ENCODE measurements at places on chromosomes 7 and 10.

GRCh38 chr7:140019172-140019571 is 43.6 kb downstream of the PARP12 start:
- no peak for DNase-seq

GRCh38 chr10:11204351-11204942 is 186.8 kb downstream of the CELF2 start:
- no peak for DNase-seq

DNA sequence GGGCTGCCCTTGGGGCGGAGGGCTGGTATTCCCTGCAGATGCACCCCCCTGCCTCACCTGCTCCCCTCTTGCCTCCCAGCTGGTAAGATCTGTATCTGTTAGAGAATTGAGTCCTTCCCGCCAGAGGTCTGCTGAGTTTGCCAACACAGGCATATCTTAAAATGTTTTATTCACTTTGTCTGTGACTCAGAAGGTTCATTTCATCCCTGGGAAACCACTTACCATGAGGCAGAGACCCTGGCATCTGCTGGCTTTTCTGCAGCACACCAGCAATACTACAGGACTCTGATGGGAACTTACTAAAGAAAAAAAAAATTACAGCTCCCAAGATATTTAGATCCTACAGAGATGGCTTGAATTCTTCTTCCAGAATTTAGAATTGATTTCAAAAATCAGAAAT is 131.3 kb downstream of the PLPP4 start:
- no peak for DNase-seq

- no peak for DNase-seq
Observed at GRCh38 chr7:140870003-140870402, 54.7 kb downstream of the BRAF start.

- DNase-seq = peak; percentile 95
Observed at GRCh38 chr7:101126651-101127459, at the start of gene SERPINE1. TSS of gene SERPINE1 (plus strand) at chr7:101127104. CDS start at chr7:101128394, 1,290 bp downstream.

DNA sequence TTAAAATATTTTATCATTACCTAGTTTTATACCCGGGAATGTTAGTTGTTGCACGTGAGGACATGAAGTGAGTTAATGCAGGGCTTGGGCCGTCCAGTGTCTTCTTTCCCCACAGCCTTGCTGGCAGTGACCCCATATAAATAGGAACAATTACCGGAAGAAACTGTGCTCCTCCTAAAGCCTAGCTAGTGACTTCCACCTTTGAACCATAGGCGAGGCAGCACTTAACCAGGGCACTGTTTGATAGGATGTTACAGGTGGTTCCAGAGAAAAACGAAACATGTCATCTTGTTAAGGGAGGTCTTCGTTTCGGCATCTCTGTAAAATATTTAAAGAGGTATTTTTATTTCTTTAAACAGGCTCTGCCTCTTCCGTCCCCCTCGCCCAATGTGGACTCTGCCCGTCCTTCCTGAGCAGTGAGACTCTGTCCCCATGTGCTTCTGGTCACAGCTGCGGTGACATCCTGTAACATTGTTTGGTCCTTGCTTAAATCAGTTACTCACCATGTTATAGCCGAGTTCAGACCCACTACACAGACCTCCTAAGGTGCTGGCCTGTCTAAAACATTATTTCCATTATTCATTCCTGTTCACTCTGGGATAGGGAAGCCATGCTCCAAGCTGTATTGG is 145.6 kb downstream of the MGMT start:
- no peak for DNase-seq

DNA sequence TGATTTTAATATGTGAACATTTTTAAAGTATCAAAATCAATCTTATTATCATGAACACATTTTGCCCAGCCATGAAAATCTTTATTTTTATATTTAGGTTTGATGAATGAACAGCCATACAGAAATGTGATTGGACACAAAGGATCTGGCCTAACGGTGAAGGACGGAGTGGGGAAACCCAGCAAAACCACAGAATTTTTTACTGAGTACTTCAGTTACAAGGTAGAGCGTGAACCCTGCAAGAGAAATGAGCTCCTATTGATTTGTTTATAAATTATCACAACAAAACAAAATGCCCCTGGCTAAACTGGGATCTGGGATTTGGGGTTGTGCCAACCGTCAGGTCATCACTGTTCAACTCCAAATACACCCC is 118.8 kb downstream of the JAZF1 start:
- no peak for DNase-seq

DNA sequence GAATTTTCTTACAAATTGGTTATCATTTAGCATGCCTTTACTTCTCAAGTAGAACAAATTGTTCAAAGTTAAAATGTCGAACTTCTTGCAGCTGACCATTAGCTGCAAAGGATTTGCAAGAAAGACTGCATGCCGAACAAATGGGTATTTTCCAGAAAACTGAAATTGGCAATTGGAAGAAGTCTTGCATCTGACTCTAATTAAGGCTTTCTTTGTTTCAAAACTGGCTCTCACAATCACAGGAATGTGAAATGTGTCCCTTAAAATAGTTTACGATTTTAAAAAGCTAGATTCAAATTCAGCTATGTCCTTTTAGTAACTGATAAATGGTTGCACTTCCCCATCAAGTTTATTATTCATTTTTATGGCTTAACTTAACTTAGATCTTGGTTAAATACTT is 207.9 kb downstream of the ARL4A start:
- DNase-seq = no peak

- no peak for DNase-seq
Observed at GRCh38 chr7:55510621-55511020, 61.7 kb downstream of the VOPP1 start.

DNA sequence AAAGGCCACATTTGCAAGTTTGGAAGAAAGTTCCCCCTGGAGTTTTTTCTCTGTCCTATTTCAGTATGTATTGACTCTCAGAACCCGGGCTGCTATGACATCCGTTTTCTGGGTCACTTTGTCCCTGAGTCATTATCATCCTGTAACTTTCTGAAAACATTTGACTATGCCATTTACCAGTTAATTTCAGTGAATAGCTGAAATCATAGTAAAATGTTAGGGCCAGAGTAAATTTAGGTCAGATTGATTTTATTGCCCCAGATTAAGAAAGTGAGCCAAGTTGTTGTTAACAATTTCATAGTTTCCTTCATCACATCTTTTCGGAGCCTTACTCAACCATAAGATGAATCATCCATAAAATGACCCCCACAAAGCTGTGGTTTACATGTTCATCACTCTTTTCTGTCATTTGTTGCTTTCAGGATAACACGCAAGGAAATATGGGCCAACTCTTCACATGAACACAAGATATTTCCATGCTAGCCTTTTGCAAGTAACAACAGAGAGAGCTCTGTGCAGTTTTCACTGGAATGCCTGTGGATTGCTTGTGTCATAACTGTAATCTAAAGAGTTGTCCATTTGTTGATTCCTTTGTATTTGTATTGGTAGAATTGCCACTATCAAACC is 3.9 kb upstream of the MACC1 start:
- DNase-seq = no peak

GRCh38 chr10:100894033-100894432 is 18.7 kb upstream of the SLF2 start:
- no peak for DNase-seq

DNA sequence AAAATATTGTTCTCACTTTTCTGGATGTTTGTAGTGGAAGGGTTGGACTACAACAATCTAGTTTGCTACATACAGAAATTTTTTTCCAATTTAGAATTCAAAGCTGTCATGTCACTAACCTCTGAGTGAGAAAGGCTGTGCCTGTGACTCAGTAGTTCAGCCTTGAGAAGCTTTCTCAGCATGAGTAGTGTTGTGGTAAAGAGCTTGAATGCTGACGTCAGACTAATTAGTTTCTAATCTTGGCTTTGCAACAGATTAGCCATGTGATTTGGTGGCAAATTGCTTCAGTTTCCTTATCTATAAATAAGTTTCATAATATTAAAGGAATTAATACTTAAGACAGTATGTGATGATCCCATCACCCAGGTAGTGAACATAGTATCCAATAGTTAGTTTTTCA is 83.8 kb downstream of the ABCA13 start:
- DNase-seq = no peak

DNA sequence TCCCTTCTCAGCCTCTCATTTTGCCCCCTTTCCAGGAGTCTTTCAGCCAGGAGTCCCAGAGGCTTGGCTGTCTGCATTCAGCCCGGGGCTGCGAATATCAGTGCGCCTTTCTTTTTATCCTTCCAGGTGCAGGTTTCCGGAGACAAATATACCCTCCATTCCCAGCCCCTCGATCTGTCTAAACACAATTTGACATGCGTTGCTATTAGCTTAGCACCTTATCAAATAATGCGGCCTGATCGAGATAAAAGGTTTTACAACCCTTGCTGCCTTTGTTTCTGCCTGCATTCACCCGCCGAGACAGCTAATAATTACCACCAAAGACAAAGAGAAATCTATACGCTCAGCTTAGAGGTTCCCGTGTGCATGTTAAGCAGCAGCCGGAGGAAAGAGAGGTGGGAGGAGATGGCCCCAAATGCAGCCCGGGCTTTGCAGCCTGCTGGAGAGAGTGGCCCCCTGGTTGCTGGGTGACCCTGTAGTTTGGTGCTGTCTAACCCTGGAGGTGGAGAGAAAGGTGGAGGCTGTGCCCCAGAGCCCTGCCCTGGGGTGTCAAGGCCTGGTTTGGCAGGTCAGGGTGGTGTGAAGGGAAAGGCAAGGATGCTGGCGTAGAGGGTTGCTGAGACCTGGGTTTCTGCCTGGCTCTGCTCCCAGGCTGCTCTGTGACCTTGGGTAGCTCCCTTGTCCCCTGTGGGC is 185.3 kb downstream of the RPS24 start:
- no peak for DNase-seq

GRCh38 chr7:99605527-99605926 is 7.5 kb downstream of the TMEM225B start:
- DNase-seq = no peak

- no peak for DNase-seq
Observed at GRCh38 chr7:90858546-90858945, 262.4 kb downstream of the CDK14 start.

DNA sequence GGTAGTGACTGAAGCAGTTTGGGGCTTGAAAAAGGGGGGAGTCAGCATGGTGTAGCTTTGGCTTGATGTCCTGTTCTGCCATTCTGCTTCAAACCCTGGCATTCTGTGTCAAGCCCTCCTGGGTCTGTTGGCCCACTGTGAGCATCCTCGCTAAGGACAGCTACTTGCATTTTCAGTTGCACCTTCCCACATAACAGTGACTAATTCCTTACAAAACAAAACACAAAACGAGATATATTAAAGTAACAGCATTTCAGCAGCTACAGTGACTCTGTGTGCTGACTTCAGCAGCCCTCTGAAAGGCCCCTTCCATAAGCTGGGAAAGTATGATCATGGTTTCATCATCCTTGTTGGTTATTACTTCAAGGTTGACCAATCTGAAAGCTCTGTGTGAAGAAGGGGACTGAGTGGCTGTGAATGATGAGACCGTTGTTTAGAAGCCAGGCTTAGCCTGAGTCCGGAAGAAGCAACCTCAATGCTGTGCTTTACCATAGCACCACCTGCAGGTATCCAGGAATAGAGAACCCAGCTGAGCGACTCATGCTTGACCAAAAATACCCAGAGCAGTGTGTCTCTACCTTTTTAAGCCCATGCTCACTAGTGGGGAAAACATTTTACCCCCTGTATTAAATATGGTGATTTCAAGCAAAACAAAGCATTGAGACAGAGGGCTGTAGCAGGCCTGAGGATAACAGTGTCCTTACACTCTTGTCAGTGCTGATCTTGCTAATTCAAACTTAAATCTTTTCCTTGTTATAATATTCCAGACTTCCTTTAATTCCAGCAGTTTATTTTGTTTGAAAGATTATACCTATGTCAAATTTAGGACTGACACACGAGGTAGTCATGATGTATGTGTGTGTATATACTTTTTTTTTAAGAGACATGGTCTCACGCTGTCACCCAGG is 42.6 kb upstream of the CC2D2B start:
- peak; percentile 52 for DNase-seq

- no peak for DNase-seq
Observed at GRCh38 chr7:94338921-94339371, 55.7 kb upstream of the COL1A2 start.
